ENCODE measurements at places on chromosomes 5 and 9. TPM values are rescaled to one million over a fixed set of nuclear protein-coding genes. Genes with fewer than 3 reads are reported as not detected.

GRCh38 chr5:173873306-173873922 is 14.7 kb upstream of the CPEB4 start:
- no peak for DNase-seq
- H3K27ac ChIP-seq: no peak overlapping the region
- H3K4me3 ChIP-seq: no peak overlapping the region
- H3K4me1 ChIP-seq: peaks cover 3% of the 10 kb centered on the region
- H3K27me3 ChIP-seq: no peaks in the 10 kb centered on the region

DNA sequence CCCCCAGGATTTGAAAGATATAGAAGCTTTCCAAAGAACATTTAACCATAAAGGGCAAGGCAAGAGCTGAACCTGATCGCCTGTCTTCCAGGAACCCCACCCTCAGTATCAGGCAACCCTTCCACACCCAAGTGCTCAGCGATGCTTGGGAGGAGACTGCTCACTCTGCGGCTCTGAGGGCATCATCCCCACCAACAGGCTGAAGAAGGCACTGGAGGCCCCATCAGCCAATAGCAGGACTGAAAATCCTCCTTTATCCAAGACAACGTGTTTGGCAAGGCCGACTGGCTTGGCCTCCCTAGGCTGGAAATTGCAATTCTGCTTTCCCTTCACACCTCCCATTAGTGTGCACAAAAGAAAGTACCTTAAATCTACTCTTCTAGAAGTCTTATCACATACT is 1.4 kb upstream of the PPP2CA start:
- H3K27me3 ChIP-seq: no peaks in the 10 kb centered on the region
- no peaks in the 10 kb centered on the region for H3K36me3 ChIP-seq
- no peak overlapping the region for H3K4me3 ChIP-seq
- peak overlapping the region; percentile 99 for H3K27ac ChIP-seq

DNA sequence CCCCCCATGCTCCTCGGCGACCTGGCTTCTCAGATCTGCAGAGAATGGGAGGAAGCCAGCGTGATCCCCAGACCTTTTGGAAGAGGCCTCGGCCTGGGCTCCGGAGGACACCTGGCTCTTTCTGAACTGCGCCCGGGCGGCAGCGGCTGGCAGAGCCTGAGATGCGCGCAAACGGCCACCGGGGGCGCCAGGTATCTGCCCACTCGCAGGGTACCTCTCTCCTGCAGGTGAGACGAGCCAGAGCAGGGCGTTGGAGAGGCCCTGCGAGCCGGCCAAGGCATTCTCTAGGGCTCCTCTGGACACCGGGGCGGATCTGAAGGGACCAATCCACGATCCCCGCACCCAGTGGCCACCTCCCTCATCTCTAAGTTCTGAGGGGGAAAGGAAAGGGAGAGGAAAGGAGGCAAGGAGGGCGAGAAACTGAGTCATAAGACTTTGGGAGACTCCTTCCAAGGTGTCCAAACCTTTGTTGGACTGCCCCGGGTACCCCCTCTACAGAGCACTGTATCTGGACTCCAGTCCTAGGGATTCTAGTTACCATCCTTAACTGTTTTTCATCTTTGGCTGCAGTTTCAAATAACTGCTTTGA is 55.0 kb upstream of the SLC46A2 start:
- H3K4me3 ChIP-seq: no peak overlapping the region
- DNase-seq: no peak
- no peaks in the 10 kb centered on the region for H3K36me3 ChIP-seq
- no peak overlapping the region for H3K27ac ChIP-seq
- H3K4me1 ChIP-seq: no peaks in the 10 kb centered on the region

DNA sequence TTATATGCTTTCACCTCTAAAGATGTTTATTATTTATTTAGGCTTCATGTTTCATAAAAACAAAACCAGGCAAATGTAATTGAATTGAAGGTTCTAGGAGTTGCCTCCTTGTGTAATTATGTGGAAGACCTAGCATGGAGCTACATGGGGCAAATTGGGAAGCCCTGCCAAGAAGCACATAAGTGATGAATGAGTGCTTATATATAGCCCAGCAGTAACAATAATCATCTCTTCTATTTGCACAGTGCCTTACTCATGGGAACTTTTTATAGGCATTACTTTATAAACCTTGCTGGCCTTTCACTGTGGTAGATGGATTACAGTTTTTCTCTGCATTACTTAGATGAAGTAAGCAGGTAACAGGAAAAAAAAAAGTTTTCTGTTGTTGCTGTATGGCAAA is 40.0 kb upstream of the GRAMD2B start:
- no peaks in the 10 kb centered on the region for H3K36me3 ChIP-seq
- H3K27me3 ChIP-seq: no peaks in the 10 kb centered on the region
- DNase-seq: no peak
- H3K27ac ChIP-seq: no peak overlapping the region

DNA sequence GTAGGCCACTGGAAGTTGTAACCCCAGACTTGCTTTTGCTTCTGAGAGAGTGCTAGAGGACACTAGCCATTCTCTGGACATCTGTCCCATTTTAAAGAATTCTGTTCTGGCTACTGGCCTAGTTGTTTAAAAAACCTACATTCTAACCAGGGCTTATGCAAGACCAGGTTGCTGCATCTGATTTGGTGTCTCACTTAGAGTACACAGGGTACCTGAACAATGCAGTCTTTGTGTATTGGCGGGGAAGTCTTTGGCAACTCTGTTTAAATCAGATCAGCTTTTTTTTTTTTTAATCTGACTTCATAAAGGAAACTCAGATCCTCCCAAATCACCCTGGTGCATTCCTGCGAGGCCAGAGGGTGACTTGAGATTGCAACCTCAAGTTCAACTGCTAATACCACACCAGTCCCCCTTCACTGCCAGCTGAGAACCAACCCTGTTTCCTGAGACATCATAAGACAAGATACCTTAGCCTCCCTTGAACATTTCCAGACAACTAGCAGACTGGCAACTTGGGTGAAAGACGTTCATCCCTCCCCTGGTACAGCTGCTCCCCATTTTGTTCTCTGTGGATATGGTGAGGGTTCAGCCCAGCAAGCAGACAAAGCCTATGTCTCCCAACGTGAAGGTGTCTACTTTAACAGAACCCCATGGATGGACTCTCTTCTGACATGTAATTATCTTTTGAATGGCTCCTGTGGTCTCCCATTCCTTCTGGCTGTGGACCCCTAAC is 27.0 kb downstream of the SKP1 start:
- DNase-seq: no peak
- H3K27me3 ChIP-seq: no peaks in the 10 kb centered on the region
- no peaks in the 10 kb centered on the region for H3K4me1 ChIP-seq
- no peak overlapping the region for H3K4me3 ChIP-seq
- no peak overlapping the region for H3K27ac ChIP-seq

DNA sequence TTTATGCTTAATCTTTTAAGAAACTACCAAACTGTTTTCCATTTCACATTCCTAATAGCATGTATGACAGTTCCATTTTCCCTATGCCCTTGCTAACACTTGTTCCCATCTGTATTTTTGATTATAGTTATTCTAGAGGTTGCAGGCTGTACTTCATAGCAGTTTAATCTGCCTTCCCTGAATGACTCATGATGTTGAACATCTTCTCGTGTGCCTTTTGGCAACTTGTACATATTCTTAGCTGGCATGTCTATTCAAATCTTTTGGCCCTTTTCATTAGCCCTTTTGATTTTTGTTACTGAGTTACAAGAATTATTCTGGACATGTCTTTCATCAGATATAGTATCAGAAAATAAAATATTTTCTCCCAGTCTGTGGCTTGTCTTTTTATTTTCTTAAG is 320.3 kb downstream of the DIRAS2 start:
- no peak overlapping the region for H3K4me3 ChIP-seq
- no peak overlapping the region for H3K27ac ChIP-seq
- H3K27me3 ChIP-seq: no peaks in the 10 kb centered on the region
- H3K4me1 ChIP-seq: no peaks in the 10 kb centered on the region

DNA sequence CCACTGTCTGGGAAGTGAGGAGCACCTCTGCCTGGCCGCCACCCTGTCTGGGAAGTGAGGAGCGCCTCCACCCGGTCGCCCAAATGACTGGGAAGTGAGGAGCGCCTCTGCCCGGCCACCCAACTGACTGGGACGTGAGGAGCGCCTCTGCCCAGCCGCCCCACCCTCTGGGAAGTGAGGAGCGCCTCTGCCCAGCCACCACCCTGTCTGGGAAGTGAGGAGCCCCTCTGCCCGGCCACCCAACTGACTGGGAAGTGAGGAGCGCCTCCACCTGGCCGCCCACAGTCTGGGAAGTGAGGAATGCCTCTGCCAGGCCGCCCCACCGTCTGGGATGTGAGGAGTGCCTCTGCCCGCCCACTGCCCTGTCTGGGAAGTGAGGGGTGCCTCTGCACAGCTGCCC is 32.9 kb downstream of the SAXO1 start:
- no peak overlapping the region for H3K4me3 ChIP-seq
- no peaks in the 10 kb centered on the region for H3K4me1 ChIP-seq
- H3K36me3 ChIP-seq: no peaks in the 10 kb centered on the region
- no peaks in the 10 kb centered on the region for H3K27me3 ChIP-seq
- no peak overlapping the region for H3K27ac ChIP-seq

GRCh38 chr5:1197876-1198666 is 3.3 kb upstream of the SLC6A19 start:
- H3K27me3 ChIP-seq: no peaks in the 10 kb centered on the region
- H3K4me1 ChIP-seq: no peaks in the 10 kb centered on the region
- no peak overlapping the region for H3K27ac ChIP-seq
- H3K36me3 ChIP-seq: no peaks in the 10 kb centered on the region
- no peak overlapping the region for H3K4me3 ChIP-seq
- DNase-seq: no peak

GRCh38 chr5:43073597-43074546 is 33.8 kb upstream of the ANXA2R start:
- H3K36me3 ChIP-seq: no peaks in the 10 kb centered on the region
- no peak overlapping the region for H3K27ac ChIP-seq
- H3K4me3 ChIP-seq: no peak overlapping the region
- H3K4me1 ChIP-seq: peaks cover 2% of the 10 kb centered on the region

GRCh38 chr9:130779153-130779855 is 55.8 kb upstream of the ABL1 start:
- peak overlapping the region; percentile 72 for H3K27ac ChIP-seq
- H3K4me3 ChIP-seq: no peak overlapping the region
- H3K27me3 ChIP-seq: no peaks in the 10 kb centered on the region
- no peaks in the 10 kb centered on the region for H3K36me3 ChIP-seq
- peaks cover 11% of the 10 kb centered on the region for H3K4me1 ChIP-seq
- no peak for DNase-seq

GRCh38 chr5:23483090-23483489 is 24.3 kb upstream of the PRDM9 start:
- no peaks in the 10 kb centered on the region for H3K36me3 ChIP-seq
- H3K4me1 ChIP-seq: no peaks in the 10 kb centered on the region
- H3K27ac ChIP-seq: no peak overlapping the region
- H3K27me3 ChIP-seq: no peaks in the 10 kb centered on the region

DNA sequence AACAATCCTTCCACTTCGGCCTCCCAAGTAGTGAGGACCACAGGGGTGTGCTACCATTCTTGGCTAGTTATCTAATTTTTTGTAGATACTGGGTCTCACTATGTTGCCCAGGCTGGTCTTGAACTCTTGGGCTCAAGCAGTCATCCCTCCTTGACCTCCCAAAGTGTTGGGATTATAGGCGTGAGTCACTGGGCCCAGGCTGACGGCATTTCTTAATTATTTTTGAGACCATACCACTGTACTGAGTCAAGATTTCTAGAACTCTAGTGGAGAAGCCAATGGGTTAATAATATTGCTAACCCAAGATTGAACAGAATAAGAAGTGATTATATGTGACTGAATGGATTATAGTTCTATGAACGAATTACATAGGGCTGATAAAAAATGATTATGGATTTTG is 66.7 kb downstream of the TARS1 start:
- H3K36me3 ChIP-seq: no peaks in the 10 kb centered on the region
- H3K4me1 ChIP-seq: no peaks in the 10 kb centered on the region
- no peak for DNase-seq
- no peak overlapping the region for H3K4me3 ChIP-seq

GRCh38 chr5:166962461-166962860 is 1329.0 kb upstream of the WWC1 start:
- H3K36me3 ChIP-seq: no peaks in the 10 kb centered on the region
- no peaks in the 10 kb centered on the region for H3K4me1 ChIP-seq
- H3K27me3 ChIP-seq: no peaks in the 10 kb centered on the region
- no peak overlapping the region for H3K27ac ChIP-seq
- H3K4me3 ChIP-seq: no peak overlapping the region

ZNF366 gene
- 3.5 TPM for total RNA-seq

SMIM27 gene
- 8.4 TPM for total RNA-seq

ORM2 gene
- total RNA-seq: not detected

SEMA5A gene
- total RNA-seq: 3.3 TPM

FOXD4L6 gene
- not detected for total RNA-seq

TLX3 gene
- not detected for total RNA-seq
